Stimulated activated CD4-positive, alpha-beta T cell treated with anti-CD3 and anti-CD28 coated beads, TNF-alpha, amount 100 ng/mL, for 1 hour (primary cell): ENCODE measurements at places on chromosomes 3 and 15.

DNA sequence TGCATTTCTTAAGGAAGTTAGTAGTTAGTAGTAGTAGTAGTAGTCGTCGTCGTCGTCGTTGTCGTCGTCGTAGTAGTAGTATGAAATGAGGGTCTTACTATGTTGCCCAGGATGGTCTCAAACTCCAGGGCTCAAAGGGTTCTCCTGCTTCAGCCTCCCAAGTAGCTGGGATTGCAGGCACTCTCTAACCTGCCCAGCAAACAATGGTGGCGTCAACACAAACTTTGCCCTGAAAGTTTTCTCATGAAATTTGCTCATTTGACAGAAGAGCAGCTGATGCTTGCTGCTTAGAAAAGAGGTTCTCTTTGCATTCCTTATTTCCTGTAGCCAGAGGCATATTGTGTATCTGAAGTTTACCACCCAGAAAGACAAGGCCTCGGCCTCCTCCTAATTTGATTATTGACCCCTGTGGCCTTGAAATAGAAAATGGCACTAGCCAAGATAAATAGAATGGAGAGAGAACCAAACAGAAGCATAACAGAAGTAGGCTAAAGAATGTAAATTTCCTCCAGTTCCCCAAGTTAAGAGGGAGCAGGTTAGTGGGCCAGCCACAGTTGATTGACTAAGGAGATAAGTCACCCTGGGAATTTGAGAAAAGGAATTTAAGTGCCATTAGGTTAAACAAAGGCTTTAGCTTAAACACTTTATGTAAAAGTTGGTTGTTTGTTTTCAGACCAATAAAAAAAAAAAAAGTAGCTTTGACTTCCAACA is 166.2 kb upstream of the ROBO2 start:
- no peak for DNase-seq

DNA sequence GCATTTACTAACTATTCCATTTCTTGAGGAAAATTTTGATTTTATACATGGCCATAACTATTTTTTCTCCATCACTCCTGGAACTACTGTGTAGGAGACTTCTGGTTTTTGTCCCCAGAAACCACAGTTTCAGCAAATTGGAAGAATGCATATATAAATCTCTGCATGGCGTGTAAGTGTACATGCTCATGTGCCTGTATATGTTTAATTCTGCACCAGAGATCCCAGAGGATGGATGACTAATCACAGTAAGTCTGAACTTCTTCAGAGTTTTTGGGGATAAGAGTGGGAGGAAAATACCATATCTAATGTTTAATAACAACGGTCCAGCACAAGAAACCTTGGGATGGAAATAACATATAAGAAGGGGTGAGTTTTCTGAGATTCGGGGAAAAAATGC is 10.9 kb upstream of the COL6A6 start:
- DNase-seq, result no peak

DNA sequence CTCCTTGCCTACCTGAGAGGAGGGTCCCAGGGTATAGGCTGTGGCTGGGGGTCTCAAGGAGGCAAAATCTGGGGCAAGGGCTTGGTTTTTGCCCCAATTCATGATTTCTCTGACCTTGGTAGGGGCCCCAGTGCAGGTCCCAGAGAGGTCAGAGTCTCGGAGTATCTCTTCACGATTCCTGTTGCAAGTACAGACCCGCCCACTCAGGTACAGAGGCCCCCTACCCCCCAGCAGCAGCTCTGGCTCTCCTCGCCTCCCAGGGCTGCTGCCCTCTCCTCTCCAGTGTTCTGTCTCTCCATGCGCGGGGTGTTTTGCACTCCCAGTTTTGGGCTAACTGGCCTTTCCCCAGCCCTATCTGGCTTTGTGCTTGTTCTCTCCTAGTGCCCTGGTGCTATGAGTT is 5.4 kb upstream of the JMJD7 start:
- DNase-seq, result no peak

DNA sequence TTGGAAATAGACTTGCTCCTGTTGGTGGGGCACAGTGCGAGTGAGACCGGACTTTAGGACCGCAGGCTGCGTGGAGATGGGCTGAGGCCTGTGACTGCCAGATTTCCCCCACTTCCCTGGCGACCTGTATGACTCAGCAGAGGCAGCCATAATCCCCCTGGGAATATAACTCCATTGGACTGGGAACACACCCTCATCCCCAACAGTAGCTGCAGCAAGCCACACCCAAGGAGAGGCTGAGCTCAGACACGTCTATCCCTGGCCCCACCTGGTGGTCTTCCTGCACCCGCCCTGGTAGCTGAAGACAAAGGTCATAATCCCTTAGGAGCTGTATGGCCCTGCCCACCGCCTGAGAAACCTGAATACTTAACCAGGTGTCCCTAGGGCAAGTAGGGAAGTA is 42.6 kb downstream of the DZIP1L start:
- no peak for DNase-seq

GRCh38 chr15:84773716-84774115 is 25.3 kb downstream of the ZNF592 start:
- no peak for DNase-seq

GRCh38 chr15:35496585-35496984 is 49.4 kb downstream of the DPH6 start:
- no peak for DNase-seq

DNA sequence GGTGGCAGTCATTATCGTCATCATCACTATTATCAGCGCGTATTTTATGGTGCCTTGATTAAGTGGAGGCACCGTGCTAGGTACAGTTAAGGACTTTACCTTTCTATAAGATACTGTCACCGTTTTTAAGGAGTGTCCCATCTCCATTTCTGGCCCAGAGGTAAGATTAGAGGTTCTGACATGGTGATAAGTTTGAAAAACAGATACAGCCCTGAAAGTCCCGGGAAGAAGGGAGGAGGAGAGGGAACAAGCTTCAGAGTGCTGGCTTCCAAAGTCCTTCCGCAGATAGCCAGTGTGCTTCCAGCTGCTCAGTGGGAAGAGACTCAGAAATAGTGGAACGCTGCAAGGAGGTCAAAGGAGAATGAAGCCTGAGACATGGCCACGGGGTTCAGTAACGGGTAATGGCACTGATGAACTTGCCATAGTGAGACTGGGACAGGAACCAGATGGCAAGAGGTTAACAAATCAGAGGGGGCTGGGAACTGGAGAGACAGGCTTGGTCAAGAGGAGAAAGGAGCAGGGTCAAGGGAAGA is 9.1 kb upstream of the TM4SF4 start:
- DNase-seq, result no peak

GRCh38 chr3:189809583-189809982 is 178.4 kb downstream of the TP63 start:
- no peak for DNase-seq

DNA sequence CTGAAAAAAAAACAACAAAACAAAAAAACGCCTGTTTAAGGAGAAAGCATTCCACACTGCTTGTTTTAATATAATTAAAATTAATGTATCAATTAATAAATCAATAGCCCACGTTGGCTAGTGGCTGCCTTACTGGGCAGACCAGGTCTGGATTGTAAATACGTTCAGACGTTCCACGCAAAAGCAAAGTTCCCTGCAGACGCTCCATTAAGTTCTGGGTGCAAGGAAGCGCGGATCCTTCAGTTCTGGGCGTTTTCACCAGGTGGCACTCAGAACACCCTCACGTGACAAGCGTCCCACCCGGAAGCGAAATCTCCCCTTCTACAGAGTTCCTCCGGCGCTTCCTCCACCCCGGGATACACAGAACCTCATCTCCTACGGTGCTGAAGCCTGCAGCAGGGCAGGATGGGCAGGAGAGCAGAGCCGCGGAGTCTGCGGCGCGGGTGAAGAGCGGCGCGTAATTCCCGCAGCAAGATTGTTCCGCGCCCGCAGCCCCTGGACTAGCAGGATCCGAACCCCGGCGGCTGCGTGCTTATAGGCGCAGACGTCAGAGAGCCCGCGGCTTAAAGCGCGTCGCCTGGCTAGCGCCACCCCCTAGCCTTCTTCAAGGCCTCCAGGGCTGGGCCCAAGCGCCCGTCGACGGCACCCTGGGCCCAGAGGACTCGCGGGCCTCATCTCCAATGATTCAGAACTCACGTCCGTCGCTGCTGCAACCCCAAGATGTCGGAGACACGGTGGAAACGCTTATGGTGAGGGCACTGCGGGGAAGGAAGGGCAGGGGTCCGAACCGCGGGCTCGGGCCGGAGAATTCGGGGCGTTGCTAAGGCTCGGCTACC is at the start of gene SLC25A38:
Gene SLC25A38 (plus strand): TSS at position 326 of the 836 bp plus-strand sequence. CDS start 355 bp downstream, at position 681.
- DNase-seq, result peak; percentile 57

GRCh38 chr15:33313491-33313890 is 2.7 kb downstream of the RYR3 start:
- no peak for DNase-seq

DNA sequence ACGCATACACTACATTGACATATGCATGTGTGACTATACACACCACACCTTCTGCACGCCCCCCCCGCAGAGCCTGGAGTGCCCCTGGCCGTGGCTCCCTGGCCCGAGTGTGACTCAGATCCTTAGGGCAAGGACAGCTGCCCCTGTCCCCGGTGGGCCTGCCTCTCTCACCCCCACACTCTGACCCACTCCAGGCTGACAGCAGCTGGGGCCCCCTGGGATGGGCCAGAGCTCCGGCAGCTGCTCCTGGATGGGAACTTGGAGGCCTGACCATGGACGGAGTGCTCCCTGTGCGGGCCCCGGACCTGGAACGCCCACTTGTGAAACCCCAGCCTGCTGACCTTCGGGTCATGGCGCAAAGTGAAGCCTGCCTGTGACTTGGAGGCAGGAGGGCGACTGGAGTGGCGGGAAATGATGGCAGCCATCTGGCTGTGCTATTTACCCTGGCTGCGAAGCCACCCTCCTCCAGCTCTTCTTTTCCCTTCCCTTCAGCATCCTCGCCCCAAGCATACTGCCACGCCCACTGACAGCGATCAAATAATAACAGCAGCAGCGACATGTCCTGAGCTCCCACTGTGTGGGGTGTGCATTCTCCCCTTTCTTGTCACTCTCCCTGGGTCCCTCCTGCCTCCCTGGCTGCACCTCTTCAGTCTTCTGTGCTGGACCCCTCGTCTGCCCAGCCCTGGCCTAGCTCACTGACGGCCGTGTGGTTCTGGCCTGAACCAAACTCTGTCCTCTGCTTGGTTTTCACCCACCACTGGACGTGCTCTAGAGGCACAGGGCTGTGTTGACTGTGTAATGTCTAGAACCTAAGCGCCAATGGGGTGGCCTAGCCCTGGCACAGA is 90.7 kb upstream of the MEF2A start:
- DNase-seq, result no peak

- DNase-seq, result no peak
Measured at GRCh38 chr3:13844911-13845310, 35.0 kb downstream of the WNT7A start.

DNA sequence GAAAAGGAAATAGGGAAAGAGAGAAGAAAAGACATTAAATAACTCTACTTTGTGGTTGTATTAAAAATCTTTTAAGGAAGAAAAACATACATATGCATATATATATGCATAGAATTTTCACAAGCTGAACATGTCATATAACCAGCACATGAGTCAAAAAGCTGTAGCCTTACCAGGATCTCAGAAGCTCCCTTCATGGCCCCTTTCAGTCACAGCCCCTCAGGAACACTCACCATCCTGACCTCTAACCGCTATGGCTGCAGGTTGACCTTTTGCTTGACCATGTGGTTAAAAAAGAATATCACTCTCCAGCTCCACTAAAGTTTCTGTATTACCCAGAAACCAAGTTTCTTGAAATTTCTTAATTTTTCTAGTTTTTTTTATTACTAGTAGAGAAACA is 103.4 kb downstream of the CHST2 start:
- no peak for DNase-seq

DNA sequence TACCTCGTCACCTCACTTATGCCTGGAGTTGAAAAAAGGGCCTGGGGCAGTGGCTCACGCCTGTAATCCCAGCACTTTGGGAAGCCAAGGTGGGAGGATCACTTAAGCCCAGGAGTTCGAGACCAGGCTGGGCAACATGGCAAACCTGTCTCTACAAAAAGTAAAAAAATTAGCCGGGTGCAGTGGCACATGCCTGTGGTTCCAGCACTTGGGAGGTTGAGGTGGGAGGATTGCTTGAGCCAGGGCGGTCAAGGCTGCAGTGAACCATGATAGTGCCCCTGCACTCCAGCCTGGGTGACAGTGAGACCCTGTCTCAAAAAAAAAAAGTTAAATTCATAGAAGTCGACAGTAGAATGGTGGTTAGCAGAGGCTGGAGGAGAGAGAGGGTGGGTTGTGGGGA is 4.6 kb upstream of the NEIL1 start:
- DNase-seq, result no peak

GRCh38 chr15:93019090-93019489 is 69.9 kb downstream of the RGMA start:
- DNase-seq, result no peak

GRCh38 chr3:123025642-123026521 is 1.7 kb downstream of the SEMA5B start:
- no peak for DNase-seq

GRCh38 chr15:66906668-66907614 is 158.5 kb upstream of the SMAD3 start:
- no peak for DNase-seq

- DNase-seq, result no peak
Measured at GRCh38 chr3:128160661-128161060, 7.4 kb downstream of the EEFSEC start.

DNA sequence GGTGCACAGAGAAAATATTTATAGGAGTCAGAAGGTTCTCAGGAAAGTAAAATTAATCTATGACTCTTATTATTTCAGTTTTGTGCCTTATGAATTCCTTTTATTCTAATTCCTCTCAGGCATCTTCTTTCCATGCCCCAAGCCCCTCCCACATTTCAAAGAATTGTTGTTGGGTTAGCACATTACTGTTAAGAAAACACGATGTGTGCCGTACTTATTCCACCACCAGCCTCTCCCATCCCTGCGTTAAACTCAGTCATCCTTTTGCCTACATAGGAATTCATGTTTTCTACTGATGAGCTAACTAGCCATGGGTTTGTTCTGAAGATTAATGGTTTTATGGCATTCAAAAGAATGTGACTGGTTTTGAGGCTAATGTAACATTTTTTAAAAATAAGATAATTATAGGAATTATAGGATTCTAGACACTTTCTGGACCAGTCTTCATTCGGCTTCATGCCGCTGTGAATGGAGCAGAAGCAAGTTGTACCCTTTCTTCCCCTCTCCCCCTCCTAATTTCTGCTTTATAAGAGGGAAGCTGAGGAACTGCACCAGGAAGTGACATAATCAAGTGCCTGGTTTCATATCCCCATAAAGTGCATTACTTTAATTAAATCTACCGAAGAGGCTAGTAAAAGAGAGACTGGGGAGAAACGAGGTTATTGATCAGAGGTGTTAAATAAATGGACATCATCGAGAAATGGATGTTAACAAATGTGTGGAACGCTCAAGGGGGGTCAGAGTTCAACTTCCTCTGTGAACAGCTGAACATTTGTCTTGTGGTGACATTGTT is 12.3 kb upstream of the MB21D2 start:
- DNase-seq, result no peak

DNA sequence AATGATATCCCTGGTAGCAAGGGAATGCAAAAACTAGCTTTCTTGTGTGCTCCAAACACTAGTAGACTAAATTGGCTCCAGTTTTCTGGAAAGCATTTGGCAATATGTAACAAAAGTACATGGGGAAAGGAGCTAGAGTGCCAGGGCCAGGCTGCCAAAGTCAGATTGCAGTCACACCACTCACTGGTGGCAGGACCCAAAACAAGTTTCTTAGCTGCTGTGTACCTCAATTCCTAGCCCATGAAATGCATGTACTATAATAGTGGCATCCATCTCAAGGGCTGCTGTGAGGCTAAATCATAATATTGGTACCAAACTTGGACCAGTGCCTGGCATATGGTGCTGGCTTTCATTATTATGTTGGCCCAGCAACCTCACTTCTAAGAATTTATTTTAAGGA is 49.3 kb downstream of the CLDN18 start:
- no peak for DNase-seq
